Suppressor macrophage treated with lipopolysaccharide for 1 hour (primary cell): ENCODE measurements at places on chromosomes 16 and 17.

DNA sequence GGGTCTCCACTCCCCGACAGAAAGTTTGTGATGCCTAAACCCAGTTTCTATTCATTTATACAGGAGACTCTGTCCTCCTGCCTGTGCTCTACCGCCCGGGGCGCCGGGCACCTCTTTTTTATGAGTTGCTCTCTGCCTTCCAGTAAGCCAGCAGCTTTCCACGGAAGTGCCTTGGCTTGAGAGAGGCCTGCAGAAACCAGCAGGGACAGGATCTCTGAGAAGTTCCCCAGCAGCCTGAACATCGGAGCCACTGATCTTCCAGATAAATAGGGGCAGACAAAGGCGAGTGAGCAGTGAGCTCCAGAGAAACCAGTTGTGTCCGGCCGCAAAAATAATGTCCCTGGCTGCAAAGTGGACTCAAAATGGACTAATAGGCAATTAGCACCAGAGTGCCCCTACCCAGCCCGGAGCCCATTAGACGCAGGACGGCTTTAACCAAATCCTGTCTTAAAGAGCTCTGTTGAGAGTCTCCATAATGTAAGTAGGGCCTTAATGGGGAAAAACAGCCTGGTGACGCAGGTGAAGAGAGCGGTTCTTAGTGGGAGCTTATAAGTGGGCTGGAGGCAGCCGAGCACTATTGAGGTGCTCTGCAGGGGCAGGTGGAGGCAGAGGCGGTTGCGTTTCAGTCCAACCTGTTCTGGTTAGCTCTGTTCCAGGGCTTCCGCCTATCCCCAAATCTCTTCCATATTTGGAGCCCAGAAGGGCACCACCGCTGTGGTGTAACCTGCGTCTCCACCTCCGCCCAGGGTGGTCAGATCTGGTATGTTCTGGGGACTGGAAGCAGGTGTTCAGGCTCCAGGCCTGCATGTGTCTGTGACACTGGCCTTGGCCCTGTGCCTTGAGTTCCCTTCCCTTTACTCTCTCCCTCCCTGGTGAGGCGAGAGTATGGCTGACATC lies 74.1 kb downstream of the NT5M start:
- no peak for DNase-seq

DNA sequence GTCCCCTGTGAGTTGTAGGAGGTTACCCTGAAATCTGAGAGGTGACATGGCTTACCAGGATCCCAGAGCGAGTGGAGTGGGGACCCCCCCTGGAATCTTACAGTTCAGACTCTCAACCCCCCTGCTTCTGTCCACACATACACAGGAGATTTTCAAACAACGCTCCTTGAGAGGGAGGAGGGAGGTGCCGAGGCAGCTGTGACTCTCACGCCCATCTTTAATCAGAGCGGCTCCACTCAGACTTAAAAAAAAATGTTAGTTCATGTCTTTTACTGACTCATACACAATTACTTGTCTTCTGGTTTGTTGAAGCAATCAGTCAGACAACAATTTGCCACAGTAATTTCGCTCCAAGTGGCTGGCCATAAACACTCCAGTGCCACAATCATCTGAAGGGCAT lies 15.4 kb upstream of the TMEM220 start:
- DNase-seq, result no peak

GRCh38 chr16:69223882-69224281 lies 36.9 kb downstream of the SNTB2 start:
- DNase-seq, result no peak

- DNase-seq, result no peak
Measured at GRCh38 chr16:57283959-57284208, 588 bp downstream of the PLLP start.

- no peak for DNase-seq
Measured at GRCh38 chr17:57211543-57211942, 44.8 kb upstream of the MSI2 start.

- DNase-seq, result no peak
Measured at GRCh38 chr17:61325382-61326073, 74.1 kb upstream of the TBX2 start.

DNA sequence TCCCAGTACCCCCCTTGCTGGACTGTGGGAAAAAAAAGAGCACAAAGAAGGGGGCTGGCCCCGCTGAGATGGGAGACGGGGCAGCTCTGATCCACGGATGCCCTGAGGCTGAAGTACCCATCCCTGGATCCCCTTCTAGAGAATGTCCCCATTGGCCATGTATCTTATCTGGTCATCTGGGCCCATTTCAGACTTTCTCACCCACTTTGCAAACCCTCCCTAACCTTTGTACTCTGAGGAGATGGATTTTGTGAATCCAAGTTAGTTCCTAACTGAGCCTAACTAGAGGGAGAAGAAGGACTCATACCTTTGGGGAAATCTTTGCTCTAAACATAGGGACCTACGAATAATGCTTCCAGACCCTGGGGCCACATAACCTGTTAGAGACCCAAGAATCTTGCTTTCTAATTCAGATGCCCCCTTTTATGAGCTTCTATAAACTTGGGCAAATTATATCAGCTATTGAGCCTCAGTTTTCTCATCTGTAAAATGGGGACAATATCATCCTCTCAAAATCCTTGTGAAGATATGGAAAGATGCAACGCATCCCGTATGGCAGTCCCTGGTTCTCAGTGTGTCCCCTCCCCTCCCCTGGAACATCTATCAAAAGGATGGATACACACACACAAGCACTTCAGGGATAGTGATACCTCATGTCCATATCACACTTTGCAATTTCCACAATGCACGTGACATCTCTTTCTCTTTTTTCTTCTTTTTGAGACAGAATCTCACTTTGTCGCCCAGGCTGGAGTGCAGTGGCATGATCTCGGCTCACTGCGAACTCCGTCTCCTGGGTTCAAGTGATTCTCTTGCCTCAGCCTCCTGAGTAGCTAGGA lies 16.8 kb upstream of the FZD2 start:
- DNase-seq, result no peak
